NCI-H2171 (cell line): ENCODE measurements at places on chromosomes 13 and 19.

DNA sequence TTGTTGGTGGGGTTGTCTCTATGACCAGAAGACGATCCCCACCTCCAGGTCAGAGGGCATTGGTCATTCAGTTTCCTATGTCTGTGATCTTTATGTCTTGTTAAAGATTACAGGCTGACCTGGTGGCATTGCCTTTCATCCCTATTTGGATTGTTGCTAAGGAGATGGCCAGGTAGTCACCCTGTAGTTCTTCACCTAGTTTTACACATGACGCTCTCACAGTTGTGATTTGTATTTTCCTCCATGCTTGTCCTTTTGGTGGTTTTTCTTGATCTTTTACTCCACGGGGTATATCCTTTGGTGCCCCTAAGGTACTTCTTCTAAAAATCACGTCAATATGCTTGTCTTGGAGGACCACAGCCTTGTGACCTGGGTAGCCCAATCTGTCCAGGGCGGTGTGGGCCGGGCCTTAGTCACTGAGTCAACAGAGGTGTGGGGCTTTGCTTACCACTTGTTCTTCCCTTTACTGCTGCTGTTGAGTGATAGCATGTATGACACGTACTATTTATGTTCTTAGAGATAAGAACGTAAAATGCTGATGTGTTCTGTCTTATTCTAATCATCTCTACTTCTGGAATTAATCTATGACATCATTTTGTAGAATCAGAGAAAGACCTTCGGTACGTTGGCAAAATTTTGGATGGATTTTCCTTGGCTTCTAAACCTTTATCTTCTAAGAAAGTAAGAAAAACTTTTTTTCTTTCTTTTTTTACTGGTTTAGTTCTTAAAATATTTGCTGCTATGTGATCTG is 20.1 kb downstream of the GPATCH1 start:
- DNase-seq = no peak

GRCh38 chr19:52248241-52248640 is 21.1 kb upstream of the ZNF766 start:
- DNase-seq = peak; percentile 11

DNA sequence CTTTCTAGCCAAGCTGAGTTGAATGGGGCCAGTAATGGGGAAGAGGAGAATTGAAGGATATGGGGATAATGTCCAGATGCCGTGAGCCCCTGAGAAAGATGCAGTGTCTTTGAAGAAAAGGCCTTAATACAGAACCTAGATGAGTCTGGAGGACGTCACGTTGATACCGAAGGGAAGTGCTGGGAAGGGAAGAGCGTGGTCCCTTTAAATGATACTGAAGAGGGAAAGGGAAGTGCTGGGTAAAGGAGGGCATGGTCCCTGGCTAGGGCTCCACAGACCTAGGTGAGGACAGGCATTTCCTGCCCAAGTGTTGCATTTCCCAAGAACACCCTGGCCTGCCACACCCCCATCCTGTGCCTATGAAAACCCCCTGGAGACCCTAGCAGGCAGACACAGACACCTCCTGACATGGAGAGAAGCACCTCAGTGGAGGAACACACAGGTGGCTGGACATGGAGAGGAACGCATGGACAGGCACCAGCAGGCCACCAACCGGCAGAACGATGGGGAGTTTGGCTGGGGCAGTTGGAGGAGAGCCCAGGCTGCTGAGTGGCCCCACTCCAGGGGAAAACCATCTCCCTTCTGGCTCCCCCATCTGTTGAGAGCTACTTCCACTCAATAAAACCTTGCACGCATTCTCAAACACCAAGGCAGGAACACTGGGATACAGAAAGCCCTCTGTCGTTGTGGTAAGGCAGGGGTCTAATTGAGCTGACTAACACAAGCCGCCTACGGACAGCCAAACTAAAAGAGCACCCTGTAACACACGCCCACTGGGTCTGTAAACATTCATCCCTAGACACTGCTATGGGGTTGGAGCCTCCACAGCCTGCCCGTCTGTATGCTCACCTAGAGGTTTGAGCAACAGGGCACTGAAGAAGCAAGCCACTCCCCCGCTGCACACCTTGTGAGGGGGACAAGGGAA is 34.9 kb upstream of the POMP start:
- DNase-seq = no peak

GRCh38 chr19:8491574-8491973 is 10.9 kb downstream of the PRAM1 start:
- no peak for DNase-seq

- DNase-seq = no peak
These were observed 139.3 kb downstream of the TNFRSF19 start for GRCh38 chr13:23709536-23709935.

DNA sequence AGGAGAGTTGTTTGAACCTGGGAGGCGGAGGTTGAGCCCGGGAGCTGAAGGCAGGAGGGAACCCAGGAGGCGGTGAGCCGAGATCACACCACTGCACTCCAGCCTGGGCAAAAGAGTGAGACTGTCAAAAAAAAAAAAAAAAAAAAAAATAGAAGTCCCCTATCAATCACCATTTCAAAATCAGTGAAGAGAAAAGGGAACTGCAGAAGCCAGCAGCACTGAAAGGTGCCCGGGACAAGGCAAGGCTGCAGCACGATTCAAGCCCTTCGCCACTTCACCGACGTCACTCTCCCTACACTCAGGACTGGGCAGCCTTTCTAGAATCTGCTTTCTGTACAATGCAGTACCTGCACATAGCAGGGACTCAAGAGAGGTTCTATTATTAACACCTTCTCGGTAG is 21.9 kb upstream of the USP12 start:
- DNase-seq = no peak

DNA sequence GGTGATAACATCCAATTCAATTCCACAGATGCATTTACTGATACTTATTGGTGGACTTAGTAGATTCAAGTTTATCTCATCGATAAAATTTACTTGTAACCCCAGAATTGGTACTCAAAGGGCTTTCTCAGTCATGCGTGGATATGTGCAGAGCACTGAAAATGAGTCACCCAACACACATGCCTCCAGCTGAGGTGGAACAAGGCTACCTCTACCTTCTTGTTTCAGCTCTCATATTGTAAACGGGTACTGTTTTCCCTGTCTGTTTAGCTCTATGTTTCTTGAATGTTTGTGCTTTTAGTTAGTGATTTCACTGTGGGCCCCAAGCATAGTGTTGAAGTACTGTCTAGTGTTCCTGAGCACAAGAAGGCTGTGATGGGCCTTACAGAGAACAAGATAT is 1.5 kb downstream of the LRRC63 start:
- no peak for DNase-seq

DNA sequence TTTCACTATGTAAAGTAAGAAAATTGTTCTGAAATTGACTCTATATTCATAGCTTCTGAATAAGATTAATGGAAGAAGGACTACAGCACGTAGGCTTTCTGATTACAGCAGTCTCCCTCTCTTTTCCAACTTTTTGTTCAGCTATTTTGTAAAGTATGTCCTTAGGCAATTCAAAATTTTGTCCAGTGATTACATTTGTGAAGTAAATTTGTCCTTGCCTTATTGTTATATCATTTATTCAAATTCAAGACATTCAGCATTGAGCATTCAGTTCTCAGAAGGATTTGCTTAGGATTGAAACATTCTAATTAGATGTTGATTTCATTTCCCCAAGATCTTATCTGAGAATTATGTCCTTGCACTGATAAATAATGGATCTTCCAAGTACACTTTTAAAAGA is 76.6 kb downstream of the WDFY2 start:
- no peak for DNase-seq

DNA sequence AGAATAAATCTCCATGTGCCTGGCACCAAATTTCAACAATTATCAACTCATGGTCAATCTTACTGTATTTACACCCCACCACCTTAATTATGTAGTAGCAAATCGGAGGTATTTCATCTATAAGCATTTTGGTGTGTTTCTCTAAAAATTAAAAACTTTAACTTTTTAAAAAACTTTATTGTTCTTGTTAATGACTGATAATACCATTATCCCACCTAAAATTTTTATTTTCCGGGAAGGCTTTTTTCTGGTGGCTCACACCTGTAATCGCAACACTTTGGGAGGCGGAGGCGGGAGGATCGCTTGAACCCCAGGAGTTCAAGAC is 453 bp upstream of the PDCD2L start:
- no peak for DNase-seq

GRCh38 chr13:102040812-102041211 is 361.0 kb downstream of the FGF14 start:
- no peak for DNase-seq

- DNase-seq = no peak
These were observed 25.2 kb upstream of the XPO4 start for GRCh38 chr13:20927596-20928257.

DNA sequence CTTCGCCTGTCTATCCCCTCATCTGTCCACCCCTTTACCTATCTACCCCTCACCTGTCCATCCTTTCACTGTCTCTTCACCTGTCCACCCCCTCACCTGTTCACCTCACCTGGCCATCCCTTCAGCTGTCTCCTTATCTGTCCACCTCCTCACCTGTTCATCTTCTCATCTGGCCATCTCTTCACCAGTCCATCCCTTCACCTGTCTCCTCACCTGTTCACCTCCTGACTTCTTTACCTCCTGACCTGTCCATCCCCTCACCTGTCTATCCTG is 13.2 kb upstream of the KANK2 start:
- DNase-seq = no peak

GRCh38 chr19:10998666-10999065 is 37.8 kb downstream of the SMARCA4 start:
- no peak for DNase-seq

GRCh38 chr19:30320916-30321315 is 51.3 kb upstream of the ZNF536 start:
- no peak for DNase-seq

GRCh38 chr13:97249093-97249795 is 27.1 kb downstream of the MBNL2 start:
- DNase-seq = no peak

DNA sequence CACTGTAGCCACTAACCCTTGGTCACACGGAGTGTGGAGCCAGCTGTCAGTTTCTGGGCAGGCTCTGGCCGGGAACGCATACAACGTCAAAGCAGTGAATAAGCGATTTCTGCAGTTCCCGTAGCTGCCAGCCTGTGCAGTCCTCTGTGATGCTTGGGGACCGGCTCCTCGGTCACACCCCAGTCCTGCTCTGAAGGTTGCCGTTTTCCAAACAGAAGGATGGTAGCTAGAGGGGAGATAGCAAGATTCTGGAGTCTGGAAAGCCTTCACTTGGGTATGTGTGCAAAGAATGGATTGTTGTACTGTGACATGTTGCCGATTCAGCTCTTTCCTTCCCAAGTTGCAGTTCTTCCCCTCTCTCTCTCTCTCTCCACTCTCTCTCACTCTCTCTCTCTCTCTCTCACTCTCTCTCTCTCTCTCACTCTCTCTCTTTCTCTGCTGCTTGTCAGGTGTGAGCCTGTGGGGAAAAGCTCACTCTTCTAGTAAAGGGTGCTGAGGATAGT is 38.7 kb upstream of the C1QTNF9 start:
- no peak for DNase-seq

DNA sequence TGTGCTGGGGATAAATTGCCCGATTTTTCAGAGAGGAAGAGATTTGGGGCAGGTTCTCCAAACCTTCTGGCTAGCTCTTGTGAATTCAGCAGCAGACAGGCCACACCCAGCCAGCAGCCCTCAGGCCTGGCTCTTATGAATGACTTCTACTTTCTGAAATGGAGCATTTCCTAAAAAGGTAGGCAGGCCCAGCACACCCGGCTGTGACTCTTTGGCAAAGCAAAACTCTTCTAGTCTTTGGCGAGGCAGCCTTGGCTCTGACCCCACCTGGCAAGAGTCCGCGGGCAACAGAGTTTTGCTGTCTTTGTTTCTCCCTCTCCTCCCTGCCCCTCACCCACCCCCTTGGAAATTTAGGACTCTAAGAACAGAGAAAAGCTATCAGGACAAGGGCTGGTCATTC is 221.2 kb downstream of the ZNF536 start:
- DNase-seq = no peak

DNA sequence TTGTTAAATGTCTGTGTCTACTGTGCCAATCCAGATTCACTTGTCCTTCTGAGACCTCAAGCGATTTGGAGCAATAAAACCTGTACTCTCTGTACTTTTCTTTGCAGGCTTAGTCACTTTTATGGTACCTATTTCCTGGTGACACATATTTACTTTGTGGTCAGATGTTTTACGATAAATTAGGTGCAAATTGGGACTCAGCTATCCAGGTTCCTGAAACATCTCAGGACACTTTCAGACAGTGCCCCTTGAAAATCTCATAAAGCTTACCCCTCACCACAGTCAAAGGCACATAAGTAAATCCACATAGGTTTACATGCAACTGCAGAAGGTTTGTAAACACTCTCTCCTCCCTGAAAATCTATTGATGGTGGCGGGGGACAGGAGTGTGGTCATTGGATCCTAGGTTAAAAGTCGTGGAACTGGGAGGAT is 438.8 kb downstream of the EFNB2 start:
- no peak for DNase-seq

DNA sequence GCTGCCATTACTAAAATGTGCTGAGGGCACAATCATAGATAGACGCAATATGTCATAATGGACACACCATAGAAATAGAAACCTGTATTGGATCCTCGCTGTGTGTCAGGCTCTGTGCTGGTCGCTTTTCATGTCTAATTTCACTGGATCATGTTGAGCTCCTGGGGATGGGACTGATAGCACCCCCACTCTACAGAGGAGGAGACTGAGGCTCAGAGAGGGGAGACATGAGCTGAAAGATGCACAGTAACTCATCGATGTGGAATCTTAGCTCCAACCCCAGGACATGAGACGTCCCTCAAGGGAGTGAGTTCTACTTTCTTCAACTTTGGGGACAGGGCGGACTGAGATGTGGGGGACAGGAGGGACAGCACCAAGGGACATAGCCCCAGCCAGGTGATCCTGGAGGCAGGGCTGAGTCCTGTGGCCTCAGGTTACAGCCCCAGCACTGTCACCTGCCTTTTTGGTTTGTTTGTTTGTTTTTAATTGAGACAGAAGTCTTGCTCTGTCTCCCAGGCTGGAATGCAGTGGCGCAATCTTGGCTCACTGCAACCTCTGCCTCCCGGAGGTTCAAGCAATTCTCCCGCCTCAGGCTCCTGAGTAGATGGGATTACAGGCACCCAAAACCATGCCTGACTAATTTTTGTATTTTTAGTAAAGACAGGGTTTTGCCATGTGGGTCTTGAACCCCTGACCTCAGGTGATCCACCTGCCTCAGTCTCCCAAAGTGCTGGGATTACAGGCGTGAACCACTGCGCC is 6.6 kb upstream of the GIPC1 start:
- DNase-seq = no peak

- no peak for DNase-seq
These were observed 32.8 kb downstream of the ZSWIM9 start for GRCh38 chr19:48203222-48203793.

GRCh38 chr13:111859354-111860230 is 207.4 kb upstream of the SOX1 start:
- DNase-seq = no peak

DNA sequence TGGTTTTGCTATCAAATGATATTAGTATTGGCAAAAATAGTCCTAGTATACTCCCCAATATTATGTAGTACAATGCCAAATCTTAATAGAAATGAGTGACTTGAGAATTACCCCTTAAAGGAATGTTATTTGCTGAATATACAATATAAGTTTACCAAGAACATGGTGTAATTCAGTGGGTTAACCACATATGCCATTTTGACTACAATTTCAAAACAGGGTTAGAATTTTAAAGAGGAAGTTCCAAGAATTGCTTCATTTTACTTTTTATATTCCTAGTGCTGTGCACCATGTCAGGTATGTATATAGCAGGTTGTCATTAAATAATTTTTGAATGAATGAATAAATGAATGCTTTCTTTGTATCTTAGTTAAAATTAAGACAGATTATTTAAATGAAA is 66.3 kb downstream of the LMO7 start:
- no peak for DNase-seq
